ENCODE measurements at places on chromosomes 16 and 17.

- no peak for DNase-seq
These were observed 9.7 kb upstream of the TNS4 start for GRCh38 chr17:40511136-40511535.

- DNase-seq = peak; percentile 92
These were observed 1.2 kb upstream of the METTL26 start for GRCh38 chr16:637081-638018.

GRCh38 chr16:30120340-30121105 is 2.5 kb downstream of the MAPK3 start:
- DNase-seq = no peak

DNA sequence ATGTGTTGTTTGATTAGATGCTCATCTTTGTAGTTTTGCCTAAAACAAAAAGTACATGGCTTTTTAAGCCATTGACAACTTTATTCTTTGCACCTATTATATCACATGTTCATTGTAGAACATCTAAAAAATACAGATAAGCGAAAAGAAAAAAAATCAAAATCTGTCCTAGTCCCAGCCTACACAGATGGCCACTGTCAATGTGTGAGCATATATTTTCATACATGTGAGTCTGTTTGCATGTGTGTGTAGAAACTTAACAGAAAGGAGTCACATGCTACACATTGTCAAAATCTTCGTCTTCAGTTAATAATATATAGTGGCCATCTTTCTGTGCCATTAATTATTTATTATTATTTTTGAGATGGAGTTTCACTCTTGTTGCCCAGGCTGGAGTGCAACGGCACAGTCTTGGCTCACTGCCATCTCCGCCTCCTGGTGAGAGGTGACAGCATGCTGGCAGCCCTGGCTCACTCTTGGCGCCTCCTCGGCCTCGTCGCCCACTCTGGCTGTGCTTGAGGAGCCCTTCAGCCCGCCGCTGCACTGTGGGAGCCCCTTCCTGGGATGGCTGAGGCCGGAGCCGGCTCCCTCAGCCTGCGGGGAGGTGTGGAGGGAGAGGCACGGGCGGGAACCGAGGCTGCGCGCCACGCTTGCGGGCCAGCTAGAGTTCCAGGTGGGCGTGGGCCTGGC is 68.5 kb upstream of the AMZ2 start:
- DNase-seq = no peak

DNA sequence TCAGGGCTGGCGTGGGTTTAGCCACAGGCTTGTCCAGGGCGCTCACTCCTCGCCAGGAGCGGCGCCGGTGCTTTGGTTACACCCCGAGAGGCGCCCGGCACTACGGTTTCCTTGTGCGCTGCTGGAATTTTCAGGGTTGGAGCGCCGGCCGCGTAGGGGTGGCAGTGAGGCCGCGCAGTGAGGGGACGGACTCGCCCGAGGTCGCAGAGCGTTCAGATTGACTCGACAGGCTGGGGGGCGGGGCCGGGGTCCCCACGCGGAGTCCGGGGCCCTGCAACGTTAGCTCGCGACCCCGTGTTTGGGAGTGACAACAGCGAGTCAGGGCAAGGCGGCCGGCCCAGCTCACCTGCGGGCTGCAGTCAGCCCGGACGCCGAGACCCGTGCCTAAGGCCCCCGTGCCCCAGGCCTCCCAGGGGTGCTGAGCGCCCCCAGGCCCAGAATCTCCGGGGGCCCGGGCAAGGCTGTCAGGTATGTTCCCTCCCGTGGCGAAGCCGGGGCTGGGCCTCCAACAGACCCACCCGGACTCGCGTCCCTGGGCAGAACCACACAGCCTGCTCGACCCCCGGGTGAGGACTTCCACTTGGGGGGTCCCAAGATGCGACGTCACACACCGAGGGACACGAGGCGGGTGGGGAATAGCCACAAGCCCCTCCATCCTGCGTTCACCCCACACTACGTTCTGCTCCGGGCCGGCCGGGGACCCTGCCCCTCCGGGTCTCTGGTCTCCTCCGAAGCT is 1.3 kb upstream of the ACTG1 start:
- DNase-seq = peak; percentile 72
